ENCODE measurements at places on chromosomes 1 and 21.
A peak's percentile ranks its signal among the peaks of the same experiment; 100 is the strongest.

GRCh38 chr21:25970254-25970930, 200.2 kb downstream of the APP start:
- DNase-seq, result no peak

DNA sequence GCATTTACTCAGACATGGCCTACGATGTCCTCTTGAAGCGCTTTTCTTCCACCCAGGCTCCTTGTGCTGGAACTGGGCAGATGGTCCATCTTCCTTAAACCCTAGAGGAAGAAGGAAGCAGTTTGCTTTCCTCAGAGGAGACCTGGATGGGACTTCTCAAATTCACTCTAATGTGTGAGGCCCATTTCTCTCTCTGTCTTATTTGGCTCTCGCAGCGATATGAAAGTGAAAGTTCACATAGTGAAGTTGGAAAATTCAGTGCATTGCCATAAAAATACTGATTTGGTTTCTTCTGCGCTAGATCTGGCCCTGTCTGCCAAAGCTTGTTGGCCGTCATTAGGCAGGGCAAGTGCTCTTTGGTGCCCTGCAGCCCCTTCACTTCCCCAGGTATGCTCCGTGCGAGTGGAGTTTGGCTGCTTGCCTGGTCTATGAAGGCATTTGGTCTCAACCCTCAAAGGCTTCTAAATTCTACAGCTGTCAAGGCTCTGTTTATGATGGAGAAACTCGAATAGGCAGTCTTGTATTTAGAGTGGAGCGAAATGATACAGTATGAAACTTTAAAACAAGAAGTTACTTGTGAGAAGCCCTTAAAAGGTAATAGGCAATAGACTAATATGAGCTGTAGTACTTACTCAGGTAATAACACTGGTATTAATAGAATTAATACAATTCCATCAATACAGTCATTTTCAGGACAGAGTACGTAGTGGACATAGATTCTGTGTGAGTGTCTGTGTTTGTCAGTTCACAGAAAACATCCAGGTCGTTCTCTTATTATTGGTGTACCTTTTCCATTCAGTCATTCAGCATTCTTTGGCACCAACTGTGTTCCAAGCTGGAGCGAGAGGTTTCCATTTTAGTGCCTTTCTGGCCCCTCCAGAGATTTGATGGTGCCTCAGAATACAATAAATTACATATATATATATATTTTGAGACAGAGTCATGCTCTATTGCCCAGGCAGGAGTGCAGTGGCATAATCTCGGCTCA, 20.5 kb downstream of the SZRD1 start:
- peak; percentile 23 for DNase-seq

DNA sequence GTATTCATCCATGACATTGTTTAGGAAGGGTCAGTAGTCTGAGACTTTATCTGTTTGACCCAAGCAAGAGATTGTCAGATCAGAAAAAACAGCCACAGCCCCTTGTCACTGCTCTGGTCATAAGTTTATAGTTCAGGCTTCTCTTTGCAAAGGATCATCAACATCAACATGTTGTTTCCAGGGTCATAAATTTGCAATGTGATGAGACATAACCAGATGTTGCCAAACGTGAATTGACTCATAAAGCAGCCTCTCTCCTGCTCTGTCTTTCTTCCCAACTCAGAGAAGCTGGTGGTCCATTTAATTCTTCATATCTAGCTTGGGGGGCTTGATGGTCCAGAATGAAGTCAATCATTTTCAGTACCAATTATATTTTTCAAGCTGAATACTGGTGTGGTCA, 507.2 kb upstream of the PBX1 start:
- no peak for DNase-seq

GRCh38 chr1:173190101-173190936, 16.8 kb downstream of the TNFSF4 start:
- DNase-seq, result peak; percentile 81

DNA sequence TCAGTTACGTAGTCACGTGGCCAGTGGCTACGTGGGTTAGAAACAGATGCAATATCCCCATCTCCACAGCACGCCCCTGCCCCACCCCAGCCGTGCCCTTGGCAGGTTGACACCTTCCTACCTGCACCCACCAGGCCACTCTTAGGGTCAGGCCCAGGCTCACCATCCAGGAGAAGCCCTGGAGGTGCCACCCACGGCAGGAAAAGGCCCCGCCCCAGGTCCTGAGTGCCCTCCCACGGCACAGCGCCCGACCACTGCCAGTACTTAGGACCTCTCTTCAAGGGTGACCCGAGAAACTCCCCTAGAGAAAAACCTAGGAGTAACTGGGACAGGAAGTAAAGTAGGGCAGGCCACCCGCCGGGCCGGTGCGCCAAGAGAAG, 1.5 kb downstream of the C1orf35 start:
- no peak for DNase-seq

DNA sequence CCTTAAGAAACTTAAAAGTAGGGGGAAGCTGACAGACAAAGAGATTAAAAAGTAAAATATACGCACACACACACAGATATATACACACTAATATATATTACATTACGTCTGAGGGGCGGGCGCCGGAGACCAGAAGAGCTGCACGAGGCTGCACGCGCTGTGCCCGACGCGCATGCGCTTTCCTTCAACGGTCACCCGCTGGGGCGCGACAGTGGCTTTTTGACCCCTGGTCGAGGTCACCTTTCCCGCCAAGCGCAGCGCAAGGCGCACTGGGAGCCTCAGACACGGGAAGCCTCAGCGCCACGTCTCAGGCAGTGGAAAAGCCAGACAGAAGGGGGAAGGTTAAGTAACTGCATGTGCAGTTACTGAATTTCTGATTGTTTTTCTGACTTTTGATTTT, at the start of gene HORMAD1:
Gene HORMAD1 (minus strand): TSS at position 193 of the 400 bp plus-strand sequence. CDS start 1,390 bp downstream, outside the sequence.
- no peak for DNase-seq

GRCh38 chr1:239802275-239802674, 289.4 kb upstream of the FMN2 start:
- DNase-seq, result no peak

DNA sequence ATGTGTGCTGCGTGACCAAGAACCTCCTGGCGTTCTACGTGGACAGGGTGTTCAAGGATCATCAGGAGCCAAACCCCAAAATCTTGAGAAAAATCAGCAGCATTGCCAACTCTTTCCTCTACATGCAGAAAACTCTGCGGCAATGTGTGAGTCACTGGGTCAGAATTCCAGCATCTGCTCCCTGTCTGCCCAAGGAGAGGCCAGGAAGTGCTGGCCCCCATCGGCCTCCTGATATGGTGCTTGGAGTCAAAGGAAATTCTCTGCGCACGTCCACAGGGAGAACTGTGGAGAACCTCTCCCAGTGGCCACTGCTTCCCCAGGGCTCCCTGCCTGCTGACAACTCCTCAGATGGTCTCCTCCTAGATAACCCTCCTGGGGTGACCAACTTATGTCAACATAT, 25.6 kb upstream of the IL20 start:
- DNase-seq, result peak; percentile 46

- DNase-seq, result no peak
These were observed 19.8 kb downstream of the RO60 start for GRCh38 chr1:193079187-193079586.

GRCh38 chr1:21843996-21844395, 31.9 kb downstream of the LDLRAD2 start:
- DNase-seq, result no peak

DNA sequence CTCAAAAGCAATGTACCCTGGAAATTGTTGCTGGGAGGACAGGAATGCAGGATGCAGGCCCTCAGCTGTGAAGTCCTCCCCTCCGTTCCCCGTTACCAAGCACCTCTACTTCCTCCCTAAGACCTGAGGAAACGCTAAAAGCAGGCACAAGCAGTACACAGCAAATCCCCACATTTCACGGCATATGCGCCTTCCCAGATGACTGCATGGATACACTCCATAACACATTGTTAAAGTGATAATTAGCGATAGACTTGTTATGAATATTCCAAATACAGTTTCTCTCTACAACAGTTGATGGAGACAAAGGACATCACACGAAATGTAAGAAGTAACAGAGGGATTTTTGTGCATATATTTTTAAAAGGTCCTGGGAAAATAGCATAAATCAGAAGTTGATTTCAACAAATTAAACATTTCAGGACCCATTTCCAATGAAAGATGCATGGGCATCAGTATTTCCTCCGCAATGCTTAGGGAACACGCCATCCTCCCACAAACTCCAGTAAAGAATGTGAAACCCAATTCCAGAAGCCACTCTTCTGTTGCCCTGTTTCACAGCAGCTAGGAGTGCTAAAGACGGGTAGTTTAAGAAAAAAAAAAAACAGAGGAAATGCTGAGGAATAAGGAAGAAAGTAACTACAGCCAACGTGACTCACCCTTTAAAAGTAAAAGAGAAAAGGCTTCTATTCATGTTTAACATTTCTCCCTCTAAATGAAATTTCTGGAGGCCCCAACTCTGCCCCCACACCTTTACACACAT, 75.5 kb downstream of the HIVEP3 start:
- DNase-seq, result peak; percentile 82

- peak; percentile 8 for DNase-seq
These were observed 7.5 kb upstream of the KPNA6 start for GRCh38 chr1:32100359-32100758.

DNA sequence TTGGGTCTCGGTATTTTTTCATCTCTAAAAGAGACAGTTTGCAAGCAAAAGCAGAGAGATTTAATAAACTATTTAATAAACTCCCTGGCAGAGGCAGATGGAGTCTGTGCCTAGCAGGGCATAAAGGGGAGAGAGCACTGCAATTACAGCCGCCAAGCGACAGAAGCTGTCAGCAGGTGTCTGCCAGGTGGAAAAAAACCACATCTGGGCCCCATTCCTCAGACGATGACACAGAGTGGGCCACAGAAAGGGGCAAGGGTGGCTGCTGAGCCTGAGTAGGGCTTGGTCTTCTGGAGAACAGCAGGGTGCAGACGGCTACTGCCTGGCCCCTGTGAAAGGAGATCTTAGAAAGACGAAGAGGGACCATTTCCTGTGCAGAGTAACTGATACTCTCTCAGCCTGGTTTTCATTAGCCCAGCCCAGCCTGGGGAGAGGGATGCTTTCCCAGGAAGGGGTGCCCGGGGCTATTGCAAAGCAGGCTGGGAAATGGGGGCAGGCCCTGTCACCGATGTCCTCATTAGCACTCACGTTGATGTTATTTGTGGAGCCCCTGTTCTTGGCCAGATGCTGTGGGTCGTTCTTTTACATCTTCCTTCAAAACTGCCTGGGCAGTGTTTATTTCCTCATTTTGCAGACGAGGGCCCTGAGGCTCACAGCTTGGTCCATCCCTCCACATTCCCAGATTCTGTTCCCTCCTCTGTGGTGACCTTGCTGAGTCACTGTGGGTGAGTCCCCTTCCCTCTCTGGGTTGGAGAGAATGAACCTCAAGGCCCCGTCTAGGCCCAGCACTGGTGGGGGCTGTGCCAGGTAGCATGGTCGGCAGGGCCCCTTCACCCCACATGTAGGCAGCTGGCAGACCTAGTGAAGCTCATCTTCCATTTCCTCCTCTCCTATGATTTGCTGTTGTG, 472.7 kb downstream of the PTPRU start:
- DNase-seq, result peak; percentile 94
